ENCODE measurements at places on chromosomes 4 and X. TPM values are rescaled to one million over a fixed set of nuclear protein-coding genes. Genes with fewer than 3 reads are reported as not detected.

AP1S2 gene
- 63.9 TPM for polyA plus RNA-seq

TCEAL4 gene
- polyA plus RNA-seq = 192 TPM

CAPN6 gene
- 24.2 TPM for polyA plus RNA-seq

ASB5 gene
- polyA plus RNA-seq = 0.10 TPM

FAM9C gene
- polyA plus RNA-seq = 0.15 TPM

BMP2K gene
- 25.1 TPM for polyA plus RNA-seq

TLR6 gene
- 0.58 TPM for polyA plus RNA-seq

UCHL1 gene
- 103 TPM for polyA plus RNA-seq

GRIA3 gene
- polyA plus RNA-seq = 2.9 TPM

FATE1 gene
- not detected for polyA plus RNA-seq

GNL3L gene
- polyA plus RNA-seq = 14.2 TPM

CLNK gene
- polyA plus RNA-seq = 1.1 TPM

TBX22 gene
- polyA plus RNA-seq = 3.5 TPM

ATOH1 gene
- polyA plus RNA-seq = not detected

NHS gene
- polyA plus RNA-seq = 14.0 TPM

PNMA3 gene
- 16.7 TPM for polyA plus RNA-seq

CPZ gene
- 16.0 TPM for polyA plus RNA-seq

PSAPL1 gene
- polyA plus RNA-seq = not detected

ENAM gene
- 6.0 TPM for polyA plus RNA-seq

MAGEB2 gene
- not detected for polyA plus RNA-seq

C1GALT1C1 gene
- 37.8 TPM for polyA plus RNA-seq

ARSD gene
- 50.9 TPM for polyA plus RNA-seq

CXCL11 gene
- 0.44 TPM for polyA plus RNA-seq

GPRIN3 gene
- polyA plus RNA-seq = 7.6 TPM

ASB11 gene
- polyA plus RNA-seq = not detected

SNX12 gene
- 54.3 TPM for polyA plus RNA-seq

PRR32 gene
- polyA plus RNA-seq = not detected

WNK3 gene
- 5.2 TPM for polyA plus RNA-seq

CD40LG gene
- polyA plus RNA-seq = 0.21 TPM

TMSB4X gene
- polyA plus RNA-seq = 3,217 TPM

NUDT10 gene
- 11.6 TPM for polyA plus RNA-seq

CCSER1 gene
- 21.2 TPM for polyA plus RNA-seq

SFRP2 gene
- polyA plus RNA-seq = 18.4 TPM

TMEM131L gene
- polyA plus RNA-seq = 26.6 TPM

STK32B gene
- 11.0 TPM for polyA plus RNA-seq

GIMD1 gene
- not detected for polyA plus RNA-seq

MAGEB1 gene
- polyA plus RNA-seq = not detected

TCEAL7 gene
- 48.4 TPM for polyA plus RNA-seq

GPC3 gene
- polyA plus RNA-seq = 1,260 TPM

ADH1A gene
- 0.47 TPM for polyA plus RNA-seq

KCND1 gene
- polyA plus RNA-seq = 2.2 TPM

BTK gene
- 1.7 TPM for polyA plus RNA-seq

CCNB3 gene
- polyA plus RNA-seq = 1.4 TPM

CLCN3 gene
- 68.4 TPM for polyA plus RNA-seq

NIPAL1 gene
- 11.5 TPM for polyA plus RNA-seq

SNCA gene
- polyA plus RNA-seq = 67.6 TPM

GABRG1 gene
- 0.11 TPM for polyA plus RNA-seq

NUP54 gene
- 76.1 TPM for polyA plus RNA-seq

GPC4 gene
- 22.9 TPM for polyA plus RNA-seq

SPATA4 gene
- 1.1 TPM for polyA plus RNA-seq

COX7B2 gene
- not detected for polyA plus RNA-seq

SLC25A6 gene
- polyA plus RNA-seq = 538 TPM

SLBP gene
- 97.9 TPM for polyA plus RNA-seq

TTC29 gene
- 1.6 TPM for polyA plus RNA-seq

RADX gene
- 5.2 TPM for polyA plus RNA-seq

RASL11B gene
- 47.6 TPM for polyA plus RNA-seq

TMEM154 gene
- 0.64 TPM for polyA plus RNA-seq

POF1B gene
- polyA plus RNA-seq = 0.44 TPM
